Sigmoid colon (tissue), 7 donors: ENCODE measurements at places on chromosomes 3 and 15. TPM values are rescaled to one million over a fixed set of nuclear protein-coding genes. Genes with fewer than 3 reads are reported as not detected.
A peak's percentile ranks its signal among the peaks of the same experiment; 100 is the strongest.

The ZMYND10 gene
- total RNA-seq, result not detected

The LYZL4 gene
- not detected for total RNA-seq

The ERICH6 gene
- not detected for total RNA-seq

The MCCC1 gene
- total RNA-seq, result 28.2 TPM

The BCL2A1 gene
- total RNA-seq, result not detected

The GABRR3 gene
- total RNA-seq, result not detected

The TEX9 gene
- total RNA-seq, result 6.4 TPM

DNA sequence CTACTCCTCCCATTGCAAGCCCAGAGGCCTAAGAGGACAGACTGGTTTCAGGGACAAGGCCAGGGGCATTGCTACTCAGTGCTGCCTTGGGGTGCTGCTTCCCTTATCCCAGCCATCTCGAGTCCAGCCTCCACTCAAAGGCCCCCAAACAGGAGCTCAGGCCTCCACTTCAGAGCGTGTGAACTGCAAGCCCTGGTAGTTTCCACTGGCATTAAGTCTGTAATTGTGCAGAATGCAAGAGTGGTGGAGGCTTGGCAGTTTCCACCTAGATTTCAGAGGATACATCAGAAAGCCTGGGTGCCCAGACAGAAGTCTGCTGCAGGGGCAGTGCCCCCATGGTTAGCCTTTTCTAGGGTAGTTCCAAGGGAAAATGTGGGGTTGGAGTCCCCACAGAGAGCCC is 192.8 kb upstream of the ST8SIA2 start:
- no peak overlapping the region for H3K27ac ChIP-seq
- DNase-seq, result no peak
- no peaks in the 10 kb centered on the region for H3K36me3 ChIP-seq
- no peaks in the 10 kb centered on the region for H3K27me3 ChIP-seq
- H3K4me3 ChIP-seq, result no peak overlapping the region

DNA sequence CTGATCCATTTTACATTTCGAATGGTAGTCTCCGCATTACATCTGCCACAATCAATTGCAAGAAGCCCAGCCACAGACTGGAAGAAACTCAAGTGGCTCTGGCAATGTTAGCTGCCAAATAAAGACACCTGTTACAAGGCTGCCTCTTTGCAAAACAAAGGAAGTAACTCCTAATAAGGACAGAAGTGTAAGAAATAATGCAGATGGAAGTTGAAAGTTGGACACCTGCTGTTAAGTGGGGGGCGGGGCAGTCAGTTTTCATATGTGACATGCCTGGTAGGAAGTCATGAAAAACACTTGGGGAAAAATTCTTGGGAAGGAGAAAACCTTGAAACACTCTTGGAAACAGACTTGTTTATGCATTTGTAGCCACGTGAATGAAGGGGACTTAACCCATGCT is 54.1 kb upstream of the ATP2C1 start:
- no peaks in the 10 kb centered on the region for H3K27me3 ChIP-seq
- H3K4me1 ChIP-seq, result no peaks in the 10 kb centered on the region
- no peak for DNase-seq
- no peak overlapping the region for H3K4me3 ChIP-seq

GRCh38 chr15:74839526-74840395 is 3.2 kb downstream of the ULK3 start:
- H3K27ac ChIP-seq, result no peak overlapping the region
- no peak overlapping the region for H3K4me3 ChIP-seq
- H3K4me1 ChIP-seq, result peaks cover 28% of the 10 kb centered on the region
- no peak for DNase-seq
- no peaks in the 10 kb centered on the region for H3K27me3 ChIP-seq
- H3K36me3 ChIP-seq, result peaks cover 3% of the 10 kb centered on the region

DNA sequence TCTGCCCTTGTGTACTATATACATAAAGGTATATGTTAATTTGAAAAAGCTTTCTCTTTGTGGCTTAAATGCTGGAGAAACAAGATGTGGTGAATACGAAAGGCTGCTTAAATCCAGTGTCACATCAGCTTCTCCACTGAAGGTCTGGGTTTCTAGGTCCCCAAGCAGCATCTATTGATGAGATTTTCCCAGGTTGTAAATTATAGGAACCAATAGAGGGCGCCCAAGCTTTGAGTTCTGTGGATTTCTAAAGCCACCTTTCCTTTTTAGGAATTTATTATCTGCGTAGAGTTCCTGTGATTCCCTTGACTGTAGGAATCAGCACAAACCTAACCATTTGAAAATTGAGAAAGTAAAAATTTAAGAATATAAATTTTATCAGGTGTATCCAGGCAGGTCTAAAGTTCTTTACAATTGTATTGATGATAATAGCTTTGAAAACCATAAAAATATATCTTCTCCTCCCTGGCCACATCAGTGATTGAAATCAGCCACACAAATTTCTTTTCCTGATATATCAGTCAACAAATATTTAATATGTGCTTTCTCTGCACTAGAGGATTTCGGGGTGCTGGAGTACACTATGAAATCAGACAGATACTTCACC is 88.3 kb upstream of the ADAMTSL3 start:
- no peaks in the 10 kb centered on the region for H3K36me3 ChIP-seq
- H3K27me3 ChIP-seq, result no peaks in the 10 kb centered on the region
- H3K4me1 ChIP-seq, result no peaks in the 10 kb centered on the region
- H3K4me3 ChIP-seq, result no peak overlapping the region

- no peaks in the 10 kb centered on the region for H3K27me3 ChIP-seq
- no peak for DNase-seq
- H3K36me3 ChIP-seq, result no peaks in the 10 kb centered on the region
- H3K4me1 ChIP-seq, result peaks cover 13% of the 10 kb centered on the region
- H3K27ac ChIP-seq, result no peak overlapping the region
- no peak overlapping the region for H3K4me3 ChIP-seq
Observed at GRCh38 chr3:168624195-168624594, 528.5 kb upstream of the GOLIM4 start.

DNA sequence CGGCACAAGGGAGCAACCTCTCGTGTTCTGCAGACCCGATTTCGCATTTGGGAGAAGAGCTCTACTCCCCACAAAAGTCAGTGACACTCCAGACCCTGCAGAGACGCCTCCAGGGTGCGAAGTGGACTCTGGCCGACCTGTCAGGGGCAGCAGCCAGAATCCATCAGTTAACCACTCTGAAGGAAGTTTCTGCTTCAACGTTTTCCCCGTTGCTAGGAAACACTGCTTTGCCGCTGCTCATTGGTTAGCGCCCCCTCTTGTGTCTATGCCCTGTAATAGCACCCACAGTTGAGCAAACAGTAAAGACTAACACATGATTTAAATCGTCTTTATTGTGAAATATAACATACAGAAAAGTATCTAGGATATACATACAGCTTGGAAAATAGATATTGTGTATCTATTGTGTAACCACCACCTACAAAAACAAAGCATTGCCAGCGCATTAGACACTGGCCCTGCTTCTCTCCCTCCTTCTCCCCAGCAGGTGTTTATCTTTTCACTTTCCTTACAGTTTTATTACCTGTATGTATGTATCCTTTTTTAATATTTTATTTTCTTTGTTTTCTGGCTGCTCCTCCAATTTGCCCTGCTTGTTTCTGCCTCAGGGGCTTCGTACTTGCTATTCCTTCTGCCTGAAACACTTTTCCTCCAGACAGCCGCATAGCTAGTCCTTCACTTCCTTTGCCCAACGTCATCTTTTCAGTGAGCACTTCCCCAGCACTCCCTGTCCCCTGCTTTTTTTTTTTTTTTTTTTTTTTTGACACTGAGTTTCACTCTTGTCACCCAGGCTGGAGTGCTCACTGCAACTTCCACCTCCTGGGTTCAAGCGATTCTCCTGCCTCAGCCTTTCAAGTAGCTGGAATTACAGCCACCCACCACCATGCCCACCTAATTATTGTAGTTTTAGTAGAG is 38.8 kb downstream of the TMEM40 start:
- peak overlapping the region; percentile 32 for H3K4me3 ChIP-seq
- H3K36me3 ChIP-seq, result no peaks in the 10 kb centered on the region
- H3K4me1 ChIP-seq, result peaks cover 9% of the 10 kb centered on the region
- H3K27me3 ChIP-seq, result no peaks in the 10 kb centered on the region
- DNase-seq, result peak; percentile 89
- H3K27ac ChIP-seq, result no peak overlapping the region
